Activated naive CD8-positive, alpha-beta T cell treated with anti-CD3 and anti-CD28 coated beads, Interleukin-2, amount 10 ng/mL, durations not matched to agents 7 days and 5 days (primary cell): ENCODE measurements at places on chromosomes 13 and 19. TPM values are rescaled to one million over a fixed set of nuclear protein-coding genes. Genes with fewer than 3 reads are reported as not detected.
A peak's percentile ranks its signal among the peaks of the same experiment; 100 is the strongest.

The ZNF560 gene
- 0.34 TPM for total RNA-seq

The FFAR3 gene
- total RNA-seq = not detected

The WDR62 gene
- total RNA-seq = 27.8 TPM

The RNASEH2B gene
- total RNA-seq = 103 TPM

The CGB3 gene
- total RNA-seq = not detected

DNA sequence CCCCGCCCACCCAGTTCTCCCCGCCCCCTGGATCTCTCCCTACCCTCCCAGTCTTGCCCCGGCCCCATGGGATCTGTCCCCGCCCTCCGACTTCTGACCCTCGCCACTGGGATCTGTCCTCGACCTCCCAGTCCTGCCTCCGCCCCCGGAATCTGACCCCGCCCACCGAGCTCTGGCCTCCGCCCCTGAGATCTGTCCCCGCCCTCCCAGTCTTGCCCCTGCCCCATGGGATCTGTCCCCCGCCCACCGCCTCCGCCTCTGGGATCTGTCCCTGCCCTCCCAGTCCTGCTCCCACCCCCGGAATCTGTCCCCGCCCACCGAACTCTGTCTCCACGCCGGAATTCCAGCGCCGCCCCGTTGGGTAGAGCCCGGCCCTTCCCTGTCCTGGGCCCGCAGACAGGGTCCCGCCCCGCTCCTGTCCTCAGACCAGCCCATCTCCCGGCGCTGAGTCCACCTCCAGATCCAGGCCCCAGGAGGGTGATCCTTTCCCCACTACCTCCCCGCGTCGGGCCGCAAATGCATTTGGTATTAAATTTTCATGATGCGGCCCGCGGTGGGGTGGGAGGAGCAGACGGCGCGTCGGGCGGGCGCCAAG lies 1.5 kb upstream of the SLC17A7 start:
- DNase-seq = peak; percentile 76

DNA sequence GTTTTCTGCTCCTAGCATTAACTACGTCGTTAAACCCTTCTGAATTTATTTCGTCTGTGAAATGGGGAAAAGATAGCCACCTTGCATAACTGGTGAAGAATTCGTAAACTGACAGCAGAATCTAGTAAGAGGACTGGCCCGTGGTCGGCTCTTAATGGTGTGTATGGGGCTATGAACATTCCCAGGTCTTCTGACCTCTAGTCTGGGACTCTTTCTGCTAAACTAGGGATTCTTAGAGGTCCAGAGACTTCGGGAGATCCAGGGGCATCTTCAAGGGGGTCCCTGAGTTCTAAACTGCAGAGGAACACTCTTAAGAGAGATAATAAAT lies 231.1 kb upstream of the SERP2 start:
- no peak for DNase-seq

- DNase-seq = no peak
Measured at GRCh38 chr13:104641309-104641708, 1575.1 kb upstream of the SLC10A2 start.

DNA sequence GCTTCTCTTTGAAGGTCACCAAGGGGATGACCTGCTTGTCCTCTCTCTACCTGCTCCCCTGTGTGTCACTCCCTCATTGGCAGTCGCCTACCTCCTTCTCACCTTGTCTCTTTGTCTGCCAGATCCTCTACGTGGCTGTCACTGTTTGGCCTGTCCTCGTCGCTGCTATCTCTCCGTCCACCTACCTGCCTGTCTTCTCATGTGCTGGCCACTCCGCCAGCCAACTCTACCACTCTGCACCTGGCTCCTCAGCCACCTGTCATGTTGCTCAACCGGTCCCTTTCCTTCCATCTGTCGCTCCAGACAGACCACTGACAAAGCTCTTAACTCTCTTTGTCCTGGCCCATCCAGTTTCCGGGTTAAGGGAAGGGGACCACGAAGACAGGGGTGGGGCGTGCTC lies at the start of gene KLK12:
KLK12 (minus strand) TSS at position 299 of the 400 bp plus-strand sequence. CDS start 381 bp downstream, outside the sequence.
- no peak for DNase-seq

- no peak for DNase-seq
Measured at GRCh38 chr13:76717092-76717491, 169.1 kb downstream of the KCTD12 start.

DNA sequence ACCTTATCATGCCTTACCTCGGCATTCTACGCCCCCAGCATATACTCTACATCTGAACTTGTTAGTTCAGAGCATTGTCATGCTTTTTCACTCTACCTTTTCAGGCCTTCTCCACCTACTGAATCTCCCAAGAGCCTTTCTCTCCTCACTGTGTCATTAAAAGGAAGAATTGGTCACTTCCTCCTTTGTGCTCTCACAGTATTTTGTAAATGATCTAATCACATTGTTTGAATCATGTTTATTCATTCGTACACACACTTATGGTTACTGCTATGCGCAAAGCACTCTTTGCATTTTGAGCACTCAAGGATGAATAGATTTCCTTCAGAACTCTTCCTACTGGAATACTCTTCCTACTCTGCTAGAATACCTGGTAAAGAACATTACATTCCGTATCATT lies 15.8 kb upstream of the ELF1 start:
- no peak for DNase-seq

GRCh38 chr13:22848539-22849052 lies 332.2 kb upstream of the SGCG start:
- no peak for DNase-seq

DNA sequence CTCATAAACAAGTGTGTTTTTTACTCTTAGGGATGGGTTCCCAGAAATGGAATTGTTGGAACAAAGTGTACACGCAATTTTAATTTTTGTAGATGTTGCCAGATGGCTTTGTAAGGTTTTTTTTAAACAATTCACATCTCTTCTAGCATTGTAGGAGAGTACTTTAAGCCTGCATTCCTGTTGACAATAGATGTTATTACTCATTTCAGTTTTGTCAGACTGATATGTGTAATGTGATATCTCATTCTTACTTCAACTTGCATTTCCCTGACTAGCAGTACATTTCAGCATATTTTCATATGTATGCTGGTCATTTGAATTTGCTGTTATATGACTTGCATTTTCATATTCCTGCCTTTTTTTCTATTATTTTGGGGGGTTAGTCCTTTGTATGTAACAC lies 186.6 kb upstream of the SLITRK6 start:
- no peak for DNase-seq
